ENCODE measurements at places on chromosomes 7 and 10.
A peak's percentile ranks its signal among the peaks of the same experiment; 100 is the strongest.

DNA sequence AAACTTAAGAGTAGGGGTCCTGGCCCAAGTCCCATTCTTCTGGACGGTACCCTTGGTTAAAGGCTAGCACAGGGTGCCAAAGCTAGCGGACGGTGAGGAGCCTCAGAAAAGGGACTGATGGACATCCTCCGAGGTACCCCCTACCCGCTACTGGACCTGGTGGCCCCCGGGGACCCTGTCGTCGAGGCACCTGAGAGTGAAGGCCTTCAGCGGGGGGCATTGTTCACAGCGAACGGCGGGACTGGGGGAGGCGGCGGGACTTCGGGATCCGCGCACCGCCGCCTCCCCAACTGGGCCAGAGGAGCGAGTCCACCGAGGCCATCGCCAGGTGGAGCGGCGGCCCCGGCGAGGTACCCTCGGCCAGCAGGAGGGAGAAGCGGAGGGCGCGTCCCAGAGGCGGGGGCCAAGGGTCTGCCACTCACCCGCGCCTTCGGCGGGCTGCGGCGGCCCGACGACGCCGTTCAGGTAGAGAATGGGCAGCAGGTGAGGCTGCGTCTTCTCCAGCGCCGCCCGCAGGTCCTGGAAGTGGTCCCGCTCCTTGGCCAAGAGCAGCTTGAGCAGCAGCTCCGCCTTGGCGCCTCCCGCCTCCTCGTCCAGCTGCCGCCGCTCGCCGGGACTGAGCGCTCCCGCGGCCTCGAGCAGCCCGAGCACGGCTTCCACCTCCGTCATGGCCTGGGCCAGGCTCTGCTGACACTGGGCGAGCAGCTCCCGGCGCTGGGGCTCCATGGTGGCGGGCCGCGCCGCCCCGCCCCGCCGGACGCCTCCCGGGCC is 575 bp downstream of the DLG5 start:
- no peak for DNase-seq

DNA sequence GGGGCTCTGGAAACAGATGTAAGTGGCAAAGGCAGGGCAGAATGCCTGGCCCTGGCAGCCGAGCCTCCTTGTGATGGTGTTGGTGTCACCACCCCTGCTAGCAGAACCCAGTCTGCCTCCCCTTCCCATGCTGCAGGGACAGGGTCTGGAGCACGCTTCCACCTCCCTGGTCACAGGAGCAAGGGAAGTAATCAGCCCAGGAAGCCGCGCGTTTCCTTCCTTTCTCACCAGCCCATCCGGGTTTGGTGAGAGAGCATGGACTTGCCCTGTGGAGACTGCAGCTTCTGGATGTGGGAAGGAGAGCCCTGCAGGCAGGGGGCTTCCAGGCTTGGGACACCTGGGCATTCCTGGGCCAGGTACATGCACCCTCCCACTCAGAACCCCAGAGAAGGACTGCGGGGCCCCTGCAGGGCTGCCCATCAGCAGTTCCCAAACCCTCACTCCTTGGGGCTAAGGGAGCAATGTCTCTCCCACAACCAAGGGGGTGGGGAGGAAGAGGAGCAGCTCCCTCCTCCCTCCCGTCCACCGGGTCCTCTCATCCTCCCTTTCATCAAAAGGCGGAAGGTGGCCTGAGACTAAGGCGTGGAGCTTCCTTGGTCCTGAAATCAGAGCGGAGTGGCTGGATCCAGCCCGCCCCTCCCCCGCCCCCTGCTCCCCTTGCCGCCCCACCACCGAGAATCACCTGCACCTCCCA is 1.8 kb downstream of the MMRN2 start:
- no peak for DNase-seq

- no peak for DNase-seq
These were observed 97.4 kb downstream of the DNAJB6 start for GRCh38 chr7:157434231-157434630.

DNA sequence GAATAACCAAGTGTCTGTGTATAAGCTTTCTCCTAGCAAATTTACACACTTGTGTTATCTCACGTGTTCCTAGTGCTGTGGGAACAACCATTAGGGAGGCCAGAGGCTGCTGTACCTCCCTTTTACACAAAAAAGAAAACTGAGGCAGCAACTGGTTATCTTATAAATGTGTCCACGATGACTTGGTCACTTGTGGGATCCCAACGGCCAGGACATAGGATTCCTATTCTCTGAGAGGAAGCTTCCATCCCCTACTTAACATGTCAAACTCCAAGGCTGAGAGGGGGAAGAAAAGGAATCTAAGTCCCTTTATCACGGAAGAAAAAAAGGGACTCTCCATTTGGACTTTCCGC is 484 bp downstream of the ZNF438 start:
- DNase-seq: no peak

GRCh38 chr7:46283852-46284251 is 362.8 kb upstream of the IGFBP3 start:
- DNase-seq: no peak

GRCh38 chr7:24566274-24566673 is 7.0 kb upstream of the PALS2 start:
- no peak for DNase-seq

DNA sequence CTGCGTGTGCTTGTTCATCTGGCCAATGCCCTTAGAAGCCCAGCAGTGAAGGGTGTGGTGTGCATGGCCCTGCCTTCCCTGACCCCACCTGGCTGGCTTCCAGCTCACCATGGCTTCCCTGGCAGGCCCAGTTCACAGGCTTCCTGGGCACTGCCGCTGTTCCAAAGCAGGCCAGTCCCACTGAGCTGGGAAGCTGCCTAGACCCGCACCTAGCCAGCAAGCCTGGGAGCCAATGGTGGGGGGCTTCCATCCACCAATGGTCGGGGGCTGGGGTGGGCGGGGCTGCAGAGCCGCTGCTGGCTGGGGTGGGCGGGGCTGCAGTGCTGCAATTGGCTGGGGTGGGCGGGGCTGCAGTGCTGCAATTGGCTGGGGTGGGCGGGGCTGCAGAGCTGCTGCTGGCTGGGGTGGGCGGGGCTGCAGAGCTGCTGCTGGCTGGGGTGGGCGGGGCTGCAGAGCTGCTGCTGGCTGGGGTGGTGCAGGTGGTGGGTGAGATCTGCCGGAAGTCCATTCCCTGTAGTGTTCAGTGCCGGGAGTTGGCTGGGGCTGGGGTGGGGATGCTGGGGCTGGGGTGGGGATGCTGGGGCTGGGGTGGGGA is 12.4 kb downstream of the CALY start:
- DNase-seq: peak; percentile 35

DNA sequence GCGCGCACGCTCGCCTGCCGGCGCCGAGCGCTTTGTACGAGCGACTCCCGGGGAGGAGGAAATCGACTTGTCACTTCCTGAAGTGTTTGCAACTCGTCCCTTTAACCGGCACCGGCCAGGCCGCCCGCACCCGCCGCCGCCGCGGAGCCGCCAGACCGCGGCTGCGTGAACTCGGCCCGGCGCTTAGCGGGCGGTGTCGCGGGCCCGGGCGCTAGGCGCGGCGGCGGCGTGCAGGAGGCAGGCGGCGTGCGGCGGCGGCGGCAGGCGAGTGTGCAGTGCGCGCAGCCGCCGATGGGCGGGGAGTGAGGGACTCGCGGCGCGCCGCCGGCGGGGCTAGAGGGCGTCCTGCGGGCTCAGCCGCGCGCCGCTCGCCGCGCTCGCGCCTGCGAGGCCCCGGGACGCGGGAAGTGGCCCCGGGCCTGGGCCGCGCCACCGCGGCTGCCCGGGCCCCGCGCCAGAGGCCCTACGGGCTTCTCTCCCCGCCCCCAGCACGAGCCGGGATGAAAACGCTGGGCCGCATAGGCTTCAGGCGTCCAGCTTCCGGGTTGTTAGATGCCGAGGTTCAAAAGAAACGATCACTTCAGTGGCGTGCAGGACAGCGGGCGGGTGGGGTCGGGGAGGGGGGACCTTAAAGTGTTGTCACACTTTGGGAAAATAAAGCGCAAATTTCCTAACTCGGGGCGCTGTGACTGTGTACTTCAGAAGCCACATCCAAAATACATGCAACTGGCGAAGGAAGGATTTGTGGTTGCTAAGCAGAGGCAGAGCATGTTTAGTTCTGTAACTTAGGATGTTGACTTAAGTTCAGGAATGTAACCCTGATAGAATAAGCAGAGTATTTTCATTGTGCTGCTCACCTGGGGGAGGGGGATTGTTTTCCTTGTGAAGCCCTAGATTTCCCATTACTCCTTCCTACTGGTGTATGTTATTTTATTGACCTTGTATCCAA is at the start of gene FAM53B:
Gene FAM53B, minus strand, starts transcription at position 277 of the 949 bp plus-strand sequence. CDS start 37,665 bp downstream, outside the sequence.
- DNase-seq: peak; percentile 87

- no peak for DNase-seq
These were observed 60.6 kb downstream of the CUX1 start for GRCh38 chr7:101877882-101878591.

- no peak for DNase-seq
These were observed 195.0 kb upstream of the AGK start for GRCh38 chr7:141356161-141356560.

- DNase-seq: no peak
These were observed 12.5 kb upstream of the DAGLB start for GRCh38 chr7:6460303-6460702.

Data from NCI-H526 (cell line).